CD4-positive, alpha-beta T cell treated with Interleukin-2 at 100 ng/mL for 4 hours (primary cell): ENCODE measurements at places on chromosomes 4 and X.

DNA sequence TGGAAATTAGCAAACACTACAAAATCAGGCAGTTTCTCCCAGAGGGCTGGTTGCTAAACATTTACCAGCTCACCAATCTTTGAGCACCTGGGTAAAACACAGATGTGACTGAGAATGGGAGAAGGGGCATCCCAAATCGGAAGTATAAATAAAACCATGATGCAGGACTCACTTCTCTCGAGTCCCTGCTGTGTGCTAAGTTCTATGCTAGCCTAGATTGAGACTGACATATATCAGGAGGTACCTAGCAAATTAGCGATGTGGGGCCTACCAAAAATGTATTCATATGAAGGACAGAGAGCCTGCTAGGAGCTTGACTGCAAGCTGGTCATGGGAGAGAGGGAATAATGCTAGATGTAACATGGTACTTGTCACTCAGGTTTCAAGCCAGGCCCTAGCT is 171.9 kb upstream of the PGRMC2 start:
- no peak for DNase-seq

- no peak for DNase-seq
Observed at GRCh38 chr4:135244696-135245095, 1043.1 kb upstream of the PABPC4L start.

DNA sequence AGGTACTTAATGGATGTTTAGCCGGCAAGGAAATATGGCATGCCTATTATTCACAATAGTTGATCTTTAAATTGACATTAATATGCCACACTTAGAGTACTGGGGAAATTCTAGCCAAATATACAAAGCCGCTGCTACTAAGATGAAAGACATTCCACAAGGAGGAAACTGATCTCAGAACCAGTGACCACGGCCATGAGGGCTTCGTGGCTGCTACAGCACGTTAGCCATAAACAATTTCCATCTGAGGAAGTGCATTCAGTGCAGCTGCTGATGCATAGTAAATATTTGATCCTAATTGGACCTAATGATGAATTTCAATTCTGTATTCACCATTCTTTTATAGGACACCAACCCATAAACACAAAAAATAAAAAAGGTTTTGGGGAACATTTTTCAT is 59.1 kb downstream of the SORBS2 start:
- DNase-seq, result no peak

- DNase-seq, result no peak
Observed at GRCh38 chr4:1973661-1974060, 35.1 kb downstream of the NELFA start.

- no peak for DNase-seq
Observed at GRCh38 chr4:55092504-55092903, 32.9 kb downstream of the KDR start.

DNA sequence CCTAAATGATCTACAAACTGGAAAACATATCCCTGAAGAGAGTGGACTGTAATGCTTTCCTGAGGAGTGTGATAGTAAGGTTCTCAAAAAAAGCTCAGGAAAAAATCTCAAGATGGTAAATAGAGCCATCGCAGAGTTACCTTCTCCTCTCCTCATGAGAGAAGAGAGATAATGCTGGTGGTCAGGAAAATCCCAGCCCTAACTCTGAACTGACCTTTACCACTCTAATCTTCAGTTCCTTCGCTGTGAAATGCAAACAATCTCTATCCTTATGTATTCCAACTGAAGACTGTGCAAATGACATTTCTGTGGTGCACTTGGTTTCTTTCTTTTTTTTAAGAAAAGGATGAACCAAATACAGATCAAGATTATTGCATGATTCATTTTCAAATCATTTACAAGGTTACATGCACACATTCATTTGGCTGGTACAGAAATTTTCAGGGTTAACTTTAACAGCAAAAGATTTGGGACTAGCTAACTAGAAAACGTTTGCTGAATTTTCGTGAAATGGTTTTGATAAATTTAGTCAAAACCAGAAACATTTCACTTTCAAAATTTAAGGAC is 8.3 kb downstream of the PPM1K start:
- DNase-seq, result no peak
